Nasal cavity respiratory epithelium epithelial cell of viscerocranial mucosa (primary cell): ENCODE measurements at places on chromosomes 4 and X. TPM values are rescaled to one million over a fixed set of nuclear protein-coding genes. Genes with fewer than 3 reads are reported as not detected.

Gene SUV39H1
- total RNA-seq: 1.1 and 1.7 TPM in 2 replicates

Gene HSD17B13
- total RNA-seq: 0.07 TPM in 1 of 2 replicates, not detected in the other

Gene FGG
- under 0.01 TPM in 1 of 2 replicates, not detected in the other for total RNA-seq

Gene CFAP97
- 40.0 and 46.5 TPM in 2 replicates for total RNA-seq

Gene KIAA0232
- total RNA-seq: 26.0 and 31.5 TPM in 2 replicates

Gene ACE2
- total RNA-seq: 0.34 and 1.5 TPM in 2 replicates

Gene CD38
- 0.14 TPM in 1 of 2 replicates, not detected in the other for total RNA-seq

Gene SLC16A2
- total RNA-seq: 2.1 and 5.3 TPM in 2 replicates

Gene BCORL1
- 1.0 and 5.1 TPM in 2 replicates for total RNA-seq

Gene CENPVL1
- not detected in 2 replicates for total RNA-seq

Gene ALB
- total RNA-seq: 0.28 TPM in 1 of 2 replicates, not detected in the other

Gene EMCN
- under 0.01 TPM in 1 of 2 replicates, not detected in the other for total RNA-seq

Gene USP51
- total RNA-seq: under 0.01 and 0.85 TPM in 2 replicates

Gene TMEM164
- 24.3 and 29.5 TPM in 2 replicates for total RNA-seq

Gene CTAG1B
- not detected in 2 replicates for total RNA-seq

Gene DRD5
- total RNA-seq: 0.14 TPM in 1 of 2 replicates, not detected in the other

Gene PCDH19
- total RNA-seq: under 0.01 and 0.21 TPM in 2 replicates

Gene POF1B
- 2.4 and 8.6 TPM in 2 replicates for total RNA-seq

Gene ZNF81
- total RNA-seq: 4.4 and 7.8 TPM in 2 replicates

Gene PSAPL1
- not detected in 2 replicates for total RNA-seq

Gene CXorf49
- total RNA-seq: not detected in 2 replicates

Gene CXCL8
- 8.5 and 29.0 TPM in 2 replicates for total RNA-seq

Gene MAGEB2
- total RNA-seq: not detected in 2 replicates

Gene RBMXL3
- total RNA-seq: not detected in 2 replicates

Gene SMIM10
- 0.07 TPM in 1 of 2 replicates, not detected in the other for total RNA-seq

Gene LRBA
- 111 and 123 TPM in 2 replicates for total RNA-seq

Gene KDR
- total RNA-seq: 0.43 TPM in 1 of 2 replicates, not detected in the other

Gene EXOC1L
- not detected in 2 replicates for total RNA-seq

Gene ARHGAP6
- 0.28 TPM in 1 of 2 replicates, not detected in the other for total RNA-seq

Gene RTL9
- total RNA-seq: under 0.01 and 0.07 TPM in 2 replicates

Gene HTR2C
- total RNA-seq: not detected in 2 replicates

Gene SERPINA7
- total RNA-seq: not detected in 2 replicates

Gene DIAPH2
- total RNA-seq: 8.9 and 17.3 TPM in 2 replicates

Gene GPM6B
- 0.34 and 0.36 TPM in 2 replicates for total RNA-seq

Gene MGARP
- total RNA-seq: 0.21 and 0.34 TPM in 2 replicates

Gene CYTL1
- total RNA-seq: not detected in 2 replicates

Gene CT45A2
- not detected in 2 replicates for total RNA-seq

Gene ATOH1
- total RNA-seq: not detected in 2 replicates

Gene TNIP2
- total RNA-seq: 47.8 and 64.4 TPM in 2 replicates

Gene INTS6L
- total RNA-seq: 3.8 and 5.8 TPM in 2 replicates

Gene TCP11X2
- total RNA-seq: not detected in 2 replicates

Gene MAGEA12
- total RNA-seq: not detected in 2 replicates

Gene VCX2
- total RNA-seq: not detected in 2 replicates

Gene SOWAHB
- total RNA-seq: 15.0 and 15.4 TPM in 2 replicates

Gene NCBP2L
- not detected in 2 replicates for total RNA-seq

Gene SSX4
- total RNA-seq: not detected in 2 replicates

Gene ESX1
- total RNA-seq: not detected in 2 replicates

Gene NPNT
- total RNA-seq: 1.4 and 19.7 TPM in 2 replicates

Gene BEX1
- not detected in 2 replicates for total RNA-seq

Gene NHS
- total RNA-seq: 2.1 and 3.4 TPM in 2 replicates

Gene SMR3A
- not detected in 2 replicates for total RNA-seq

Gene SULT1E1
- 0.64 and 3.8 TPM in 2 replicates for total RNA-seq

Gene TRIM60
- total RNA-seq: not detected in 2 replicates

Gene BST1
- 0.14 and 0.68 TPM in 2 replicates for total RNA-seq

Gene GRIA3
- total RNA-seq: under 0.01 TPM in 1 of 2 replicates, not detected in the other

Gene EVC2
- total RNA-seq: 8.2 and 13.0 TPM in 2 replicates

Gene TMEM31
- not detected in 2 replicates for total RNA-seq
